ENCODE measurements at places on chromosomes 6 and 20. TPM values are rescaled to one million over a fixed set of nuclear protein-coding genes. Genes with fewer than 3 reads are reported as not detected.

- no peak for DNase-seq
Observed at GRCh38 chr6:161227004-161227960, 46.6 kb downstream of the AGPAT4 start.

DNA sequence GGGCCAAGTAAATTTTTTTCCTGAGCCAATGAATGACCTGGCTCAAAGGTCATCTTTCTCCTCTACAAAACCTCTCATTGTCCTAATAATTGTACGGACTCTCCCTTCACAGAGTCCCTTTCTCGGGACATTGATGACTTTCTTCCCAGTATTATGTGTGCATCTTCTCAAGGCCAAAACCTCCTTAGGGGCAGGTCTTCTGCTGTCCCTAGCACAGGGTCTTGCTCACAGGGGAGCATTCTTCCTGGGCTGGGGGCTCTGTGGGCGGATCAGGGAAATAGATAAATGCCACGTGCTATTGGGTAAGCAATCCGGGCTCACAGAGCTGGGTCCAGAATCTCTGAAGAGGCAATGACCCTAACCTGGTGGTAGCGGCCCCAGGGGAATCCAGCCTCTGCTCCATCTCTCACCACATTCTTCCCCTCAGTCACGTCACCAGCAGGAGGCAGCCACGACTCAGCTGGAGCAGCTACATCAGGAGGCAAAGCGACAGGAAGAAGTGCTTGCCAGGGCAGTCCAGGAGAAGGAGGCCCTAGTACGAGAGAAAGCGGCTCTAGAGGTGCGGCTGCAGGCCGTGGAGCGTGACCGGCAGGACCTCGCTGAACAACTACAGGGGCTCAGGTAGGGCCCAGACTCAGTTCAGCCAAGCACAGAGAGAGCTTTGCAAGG is 23.5 kb downstream of the CEP250 start:
- no peak for DNase-seq

- DNase-seq: no peak
Observed at GRCh38 chr20:44014807-44015732, 100.4 kb downstream of the TOX2 start.

DNA sequence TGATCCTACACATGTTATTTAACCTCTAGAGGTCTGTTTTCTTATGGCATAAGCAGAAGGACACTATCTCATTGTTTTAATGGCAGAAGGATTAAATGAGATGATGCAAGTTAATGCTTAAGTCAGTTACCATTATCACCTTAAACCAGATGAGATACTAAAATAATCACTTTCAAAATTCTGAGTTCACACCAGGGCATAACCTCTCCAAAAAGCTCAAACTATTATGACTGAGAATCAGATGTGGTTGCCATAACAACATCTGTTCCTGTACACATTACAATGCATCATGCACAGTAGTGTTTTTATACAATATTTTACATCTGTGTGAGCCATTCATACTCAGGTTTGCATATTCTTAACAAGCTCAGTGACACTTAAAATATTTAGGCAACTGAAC is 10.2 kb downstream of the ADNP start:
- DNase-seq: no peak

DNA sequence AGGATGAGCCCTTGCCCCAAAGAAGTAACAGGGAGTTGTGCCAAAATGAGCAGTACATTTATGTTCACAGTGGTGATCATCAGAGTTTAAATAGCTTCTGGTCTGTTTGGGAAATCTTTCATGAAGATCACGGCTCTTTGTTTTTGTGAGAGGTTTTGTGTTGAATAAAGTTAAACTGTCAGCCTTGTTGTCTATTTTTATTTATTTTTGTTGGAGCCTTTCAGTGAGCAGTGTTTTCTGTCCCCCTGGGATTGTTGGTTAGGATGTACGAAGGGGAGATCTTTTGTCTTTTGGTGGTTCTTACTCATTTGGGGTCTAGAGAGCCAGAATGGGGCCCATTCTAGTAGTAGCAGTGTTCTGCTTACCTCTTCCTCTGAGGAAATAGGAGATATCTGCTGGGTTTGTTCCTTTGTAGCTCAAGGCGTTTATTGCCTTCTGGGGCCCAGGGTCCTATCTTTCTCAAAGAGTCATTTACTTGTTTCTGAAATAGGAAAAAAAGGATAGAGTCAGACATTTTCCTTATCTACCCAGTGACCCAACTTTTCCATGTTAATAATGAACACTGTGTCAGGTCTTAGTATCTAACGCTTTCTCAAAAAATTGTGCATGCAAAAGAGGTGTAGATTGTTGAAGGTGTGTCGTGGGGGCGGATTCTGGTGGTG is 157.4 kb downstream of the JARID2 start:
- no peak for DNase-seq

GRCh38 chr20:25600632-25601031 is 15.3 kb upstream of the NINL start:
- DNase-seq: no peak

The MEP1A gene
- polyA plus RNA-seq: not detected

The C20orf202 gene
- not detected for polyA plus RNA-seq

The SH3BGRL2 gene
- polyA plus RNA-seq: 0.95 TPM

GRCh38 chr6:137492289-137493217 is 1.6 kb downstream of the OLIG3 start:
- no peak for DNase-seq

DNA sequence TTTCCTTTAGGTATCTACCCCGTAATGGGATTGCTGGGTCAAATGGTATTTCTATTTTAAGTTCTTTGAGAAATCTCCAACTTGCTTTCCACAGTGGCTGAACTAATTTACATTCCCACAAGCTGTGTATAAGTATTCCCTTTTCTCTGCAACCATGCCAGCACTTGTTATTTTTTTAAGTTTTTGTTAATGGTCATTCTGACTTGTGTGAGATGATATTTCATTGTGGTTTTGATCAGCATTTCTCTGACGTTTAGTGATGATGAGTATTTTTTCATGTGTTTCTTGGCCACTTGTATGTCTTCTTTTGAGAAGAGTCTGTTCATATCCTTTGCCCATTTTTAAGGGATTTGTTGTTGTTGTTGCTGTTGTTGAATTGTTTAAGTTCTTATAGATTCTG is 871.1 kb downstream of the KIF16B start:
- no peak for DNase-seq

GRCh38 chr6:61193771-61194170 is 1092.3 kb downstream of the KHDRBS2 start:
- no peak for DNase-seq

Data from CD8-positive, alpha-beta memory T cell (primary cell).